ENCODE measurements at places on chromosomes 1 and 21. TPM values are rescaled to one million over a fixed set of nuclear protein-coding genes. Genes with fewer than 3 reads are reported as not detected.

DNA sequence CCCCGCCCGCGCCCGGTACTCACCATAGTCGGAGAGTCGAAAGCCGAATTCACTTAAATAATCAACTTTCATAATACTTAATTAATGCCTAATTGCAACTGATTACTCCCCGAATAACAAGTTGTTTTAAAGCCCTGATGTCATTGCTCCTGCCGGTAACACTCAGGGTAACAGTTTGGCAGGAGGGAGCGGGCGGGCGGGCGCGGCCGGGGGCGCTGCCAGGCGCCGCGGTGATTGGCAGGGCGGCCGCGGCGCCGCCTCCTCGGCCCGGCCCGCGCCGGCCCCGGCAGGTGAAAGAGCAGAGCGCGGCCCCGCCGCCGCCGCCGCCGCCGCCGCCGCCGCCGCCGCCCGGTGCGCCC, 102.2 kb downstream of the CASZ1 start:
- no peak for DNase-seq

GRCh38 chr1:12087797-12088314, 24.8 kb downstream of the TNFRSF8 start:
- DNase-seq, result no peak

- DNase-seq, result no peak
Observed at GRCh38 chr1:227758366-227758765, 23.1 kb downstream of the SNAP47 start.

DNA sequence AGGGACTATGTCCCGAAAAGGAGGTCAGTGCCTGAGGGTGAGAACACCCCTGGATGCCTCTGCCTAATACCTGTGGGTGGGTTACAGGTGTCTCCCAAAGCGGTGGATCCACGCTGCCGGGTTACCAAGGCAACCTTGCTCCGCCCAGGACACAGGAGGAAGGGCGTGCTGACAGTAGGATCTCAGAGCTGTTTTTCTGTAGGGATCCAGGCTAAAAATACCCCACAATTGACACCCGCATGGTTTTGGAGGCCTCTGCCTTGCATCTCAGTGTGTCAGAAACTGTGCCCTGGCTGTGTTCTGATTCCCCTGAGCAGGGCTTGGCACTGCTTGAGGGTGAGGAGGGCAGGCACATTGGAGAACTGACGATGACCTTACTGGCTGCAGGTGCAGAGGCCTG, 118.0 kb downstream of the IER5 start:
- DNase-seq, result no peak

GRCh38 chr1:158830074-158830677, 975 bp upstream of the MNDA start:
- no peak for DNase-seq

GRCh38 chr1:6163973-6164617, 16.0 kb downstream of the CHD5 start:
- DNase-seq, result no peak

DNA sequence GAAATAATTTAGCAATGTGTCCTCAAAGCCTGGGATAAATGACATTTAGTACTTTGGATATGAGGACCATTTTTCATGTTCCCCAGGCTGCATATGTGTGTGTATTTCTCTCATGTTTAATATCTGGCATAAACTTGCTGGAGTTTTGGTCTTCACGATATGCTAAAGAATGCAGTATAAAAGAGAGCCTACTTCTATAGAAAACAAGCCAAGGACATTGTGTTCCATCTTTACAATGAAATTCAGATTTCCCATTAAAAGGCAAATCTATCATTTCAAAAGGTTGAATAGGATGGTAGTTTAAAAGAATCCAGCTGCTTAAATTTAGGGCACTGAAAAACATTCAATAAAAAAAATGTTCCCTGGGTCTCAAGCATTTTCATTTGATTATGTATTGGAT, 169.0 kb upstream of the C1orf105 start:
- DNase-seq, result no peak

DNA sequence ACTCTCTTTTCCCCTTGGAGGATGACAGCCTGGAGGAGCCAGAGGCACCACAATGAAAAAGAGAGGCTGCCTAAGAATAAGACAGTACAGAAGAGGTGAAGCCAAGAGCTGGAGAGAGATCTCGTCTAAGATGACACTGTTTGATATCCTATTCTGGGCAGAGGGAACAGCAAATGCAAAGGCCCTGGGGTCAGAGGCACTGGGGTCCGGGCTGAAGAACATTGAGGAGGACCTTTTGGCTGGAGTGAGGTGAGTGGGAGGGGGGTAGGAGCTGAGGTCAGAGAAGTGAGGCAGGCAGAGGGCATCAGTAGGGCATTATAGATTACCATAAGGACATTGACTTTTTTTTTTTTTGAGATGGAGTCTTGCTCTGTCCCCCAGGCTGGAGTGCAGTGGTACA, 19.3 kb upstream of the TMEM51 start:
- no peak for DNase-seq

DNA sequence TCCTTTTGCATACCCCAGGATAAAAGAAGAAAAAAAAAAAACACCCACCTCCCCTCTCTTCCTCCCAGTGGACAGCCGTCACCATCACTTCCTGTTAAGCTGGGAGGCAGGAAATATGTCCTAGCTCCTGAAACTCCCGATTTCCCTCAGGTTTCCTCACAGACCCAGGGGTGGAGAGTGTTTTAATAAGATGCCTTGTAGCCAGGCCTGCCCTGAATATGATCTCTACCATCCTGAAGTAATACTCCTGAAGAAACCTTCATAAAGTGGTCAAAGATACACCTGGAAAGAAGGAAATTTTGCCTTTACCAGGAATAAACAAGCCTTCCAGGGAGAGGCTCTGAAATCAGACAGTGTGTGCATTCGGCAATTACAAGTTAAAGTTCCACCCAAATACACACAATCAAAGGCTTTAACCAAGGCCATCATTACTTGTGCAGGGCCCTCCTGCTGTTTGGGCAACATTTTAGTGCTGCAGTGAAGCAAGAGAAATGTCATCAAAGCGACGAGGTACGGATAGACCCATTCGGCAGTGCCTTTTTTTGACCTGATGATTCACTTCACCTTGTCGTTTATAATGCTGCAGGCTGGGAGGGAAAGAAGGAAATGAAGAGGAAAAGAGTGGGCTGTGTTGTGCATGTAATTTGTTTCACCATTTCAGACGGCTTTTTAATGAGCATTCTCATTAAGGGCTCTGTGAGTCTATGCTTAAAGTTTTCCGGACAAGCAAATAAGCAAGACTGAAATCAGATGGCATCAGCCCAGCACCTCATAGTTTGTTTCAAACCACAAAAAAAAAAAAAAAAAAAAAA, 41.0 kb upstream of the RASAL2 start:
- DNase-seq, result no peak

DNA sequence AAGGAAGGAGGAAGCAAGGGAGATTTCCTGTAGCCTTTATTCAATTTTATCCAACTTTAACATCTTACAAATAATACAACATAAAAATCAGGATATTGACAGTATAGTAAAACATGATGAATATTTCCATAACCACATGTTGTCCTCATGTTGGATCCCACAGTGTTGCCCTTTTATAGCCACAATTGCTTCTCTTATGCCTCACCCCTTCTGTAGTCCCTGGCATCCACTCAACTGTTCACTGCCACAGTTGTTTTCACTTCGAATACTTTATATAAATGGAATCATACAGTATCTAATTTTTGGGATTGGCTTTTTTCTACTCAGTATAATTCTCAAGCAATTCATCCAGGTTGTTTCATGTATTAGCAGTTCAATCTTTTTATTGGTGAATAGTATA, 44.8 kb downstream of the SRSF11 start:
- no peak for DNase-seq

DNA sequence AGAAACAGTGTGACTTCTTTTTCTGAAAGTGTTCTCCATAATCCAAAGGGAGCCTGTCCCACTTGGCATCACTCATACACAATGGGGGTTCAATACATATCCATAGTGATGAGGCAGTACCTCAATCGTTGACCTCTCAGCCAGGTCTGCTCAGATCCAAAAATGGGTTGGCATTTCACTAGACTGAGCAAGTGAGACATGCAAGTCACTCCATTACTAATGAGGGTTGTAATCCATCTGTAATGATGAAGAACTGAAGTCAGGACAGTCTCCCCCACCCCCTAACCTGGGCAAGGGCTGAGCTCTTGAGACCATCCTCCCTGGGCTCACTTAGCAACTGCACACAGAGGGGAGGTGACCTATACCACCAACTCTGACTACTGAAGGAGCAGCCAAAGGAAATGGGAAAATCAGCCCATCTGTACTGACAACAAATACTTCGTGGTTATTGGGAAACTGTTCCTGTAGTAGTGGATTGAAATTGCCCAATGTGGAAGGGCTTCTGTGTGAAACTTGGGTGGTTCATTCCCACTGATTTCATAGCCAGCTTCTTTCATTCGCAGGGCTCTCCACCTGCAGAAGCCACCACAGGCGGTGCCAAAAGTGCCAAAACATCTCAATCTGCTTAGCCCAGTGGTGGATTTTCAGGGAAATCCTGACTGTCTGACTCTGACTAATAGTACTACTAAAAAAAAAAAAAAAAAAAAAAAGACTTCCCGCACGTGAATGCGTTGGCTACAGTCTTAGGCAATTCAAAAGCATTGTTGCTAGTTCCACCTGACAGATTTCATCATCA, 5.0 kb downstream of the NGF start:
- no peak for DNase-seq

DNA sequence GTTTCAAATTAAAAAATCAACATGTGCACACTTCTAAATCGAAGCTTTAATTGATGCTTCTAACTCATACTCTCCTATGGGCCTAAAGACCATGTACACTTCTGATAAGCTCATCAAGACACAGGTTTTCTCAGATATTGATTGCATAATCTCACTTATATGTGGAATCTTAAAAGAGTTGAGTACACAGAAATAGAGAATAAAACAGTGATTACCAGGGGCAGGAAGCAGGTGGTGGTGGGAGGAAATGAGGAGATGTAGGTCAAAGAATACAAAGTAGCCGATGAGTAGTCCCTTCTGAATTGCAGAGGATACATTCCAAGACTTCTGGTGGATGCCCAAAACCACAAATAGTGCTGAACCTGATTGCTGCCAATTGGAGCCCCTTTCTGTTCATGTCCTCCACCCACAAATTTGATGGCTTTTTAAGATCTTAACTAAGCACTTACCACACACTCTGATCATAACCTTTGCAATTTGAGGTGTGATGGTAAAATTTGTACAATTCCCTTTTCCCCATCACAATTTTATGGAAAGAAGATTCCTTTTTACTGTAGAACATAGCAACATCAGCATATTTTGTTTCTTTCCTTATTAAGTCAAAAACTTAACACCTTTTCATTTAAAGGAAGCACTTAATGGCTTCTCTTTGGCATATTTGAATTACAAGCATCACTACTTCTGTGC, 3.3 kb upstream of the CD1B start:
- DNase-seq, result no peak

DNA sequence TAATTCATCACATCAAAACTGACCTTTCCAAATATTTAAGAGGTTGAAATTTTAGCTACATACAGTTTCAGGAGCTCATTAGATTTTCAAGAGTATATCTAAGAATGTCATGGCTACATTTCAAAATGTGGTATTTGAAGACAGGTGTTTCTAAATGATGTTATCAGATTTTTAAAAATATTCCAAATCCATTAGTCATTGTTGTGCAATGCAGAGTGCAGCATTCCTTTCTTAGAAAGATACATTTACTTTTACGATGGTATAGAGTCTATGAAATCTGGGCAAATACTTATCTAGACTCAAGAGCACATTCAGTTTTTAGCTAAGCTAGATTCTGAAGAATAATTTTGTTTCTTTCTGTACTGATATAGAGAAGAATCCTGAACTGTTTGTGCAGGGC, 230.3 kb downstream of the CHRM3 start:
- no peak for DNase-seq

GRCh38 chr1:31548534-31548906, 27.8 kb upstream of the TINAGL1 start:
- DNase-seq, result no peak

- no peak for DNase-seq
Observed at GRCh38 chr1:157678721-157679120, 21.8 kb downstream of the FCRL3 start.

- no peak for DNase-seq
Observed at GRCh38 chr1:158819461-158820443, 11.4 kb upstream of the MNDA start.

GRCh38 chr1:82329226-82329625, 528.5 kb downstream of the ADGRL2 start:
- DNase-seq, result no peak

DNA sequence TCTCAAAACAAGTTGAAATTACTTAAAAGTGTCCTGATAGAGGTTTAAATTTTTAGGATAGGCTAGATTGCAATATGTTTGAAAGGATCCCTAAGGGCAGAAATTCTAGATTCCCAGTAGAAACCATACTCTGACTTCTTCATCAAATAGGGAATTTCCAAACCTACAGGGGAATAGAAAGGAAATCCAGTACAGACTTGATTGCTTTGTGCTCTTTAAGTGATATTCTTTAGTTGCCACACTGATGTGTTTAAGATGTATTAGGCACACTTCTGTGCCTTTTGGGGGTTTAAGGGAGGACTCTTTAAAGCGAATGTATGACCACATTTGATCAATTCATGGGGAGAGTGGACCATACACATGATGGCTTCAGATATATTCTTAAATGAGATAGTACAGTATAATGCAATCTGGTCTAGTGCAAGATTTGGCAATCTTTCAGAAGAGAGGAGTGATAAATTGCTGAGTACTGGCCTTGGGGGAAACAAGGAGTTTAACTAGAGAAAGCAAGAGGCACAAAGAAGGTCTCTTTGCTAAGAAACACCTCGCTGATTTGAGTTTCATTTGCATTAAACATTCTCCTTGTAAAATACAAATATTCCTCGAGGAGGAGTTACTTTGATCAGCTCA, 268.8 kb upstream of the NR5A2 start:
- no peak for DNase-seq

GRCh38 chr1:42934541-42935312, 23.9 kb downstream of the SLC2A1 start:
- no peak for DNase-seq

- DNase-seq, result no peak
Observed at GRCh38 chr1:87115317-87115890, 201.0 kb downstream of the HS2ST1 start.

DNA sequence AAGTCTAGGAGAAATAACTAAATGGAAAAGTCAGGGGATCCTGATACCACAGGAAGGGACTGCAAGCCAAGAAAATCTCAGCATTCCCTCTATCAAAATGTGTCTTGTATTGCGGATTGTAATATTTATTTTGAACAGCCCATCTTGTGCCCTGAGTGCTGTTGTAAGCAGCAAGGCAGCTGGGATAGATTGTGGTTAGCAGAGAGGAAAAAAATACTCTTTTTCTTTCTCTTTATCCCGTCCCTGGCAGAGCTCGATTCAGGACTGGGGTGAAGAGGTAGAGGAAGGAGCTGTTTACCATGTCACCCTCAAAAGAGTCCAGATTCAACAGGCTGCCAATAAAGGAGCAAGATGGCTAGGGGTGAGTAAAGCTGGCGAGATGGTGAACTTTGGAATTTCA, 1.2 kb downstream of the RGL1 start:
- DNase-seq, result no peak

CAPN8 gene
- polyA plus RNA-seq, result 1.3 TPM

DESI2 gene
- polyA plus RNA-seq, result 42.7 TPM

FCN3 gene
- 1.4 TPM for polyA plus RNA-seq

NMNAT2 gene
- polyA plus RNA-seq, result 4.2 TPM

THEM4 gene
- polyA plus RNA-seq, result 44.6 TPM

Measured in left renal cortex interstitium (tissue), 4 donors.